ENCODE measurements at places on chromosomes 1 and 21. TPM values are rescaled to one million over a fixed set of nuclear protein-coding genes. Genes with fewer than 3 reads are reported as not detected.
A peak's percentile ranks its signal among the peaks of the same experiment; 100 is the strongest.

DMBX1 gene
- not detected for total RNA-seq

CLCA4 gene
- total RNA-seq, result not detected

CRYAA gene
- total RNA-seq, result not detected

RFX5 gene
- total RNA-seq, result 45.8 TPM

CTPS1 gene
- 21.7 TPM for total RNA-seq

CFAP57 gene
- total RNA-seq, result 0.17 TPM

EFNA1 gene
- total RNA-seq, result 178 TPM

YBX1 gene
- 478 TPM for total RNA-seq

THEM5 gene
- not detected for total RNA-seq

CACNA1S gene
- total RNA-seq, result 0.55 TPM

TMEM52 gene
- 1.5 TPM for total RNA-seq

PHTF1 gene
- total RNA-seq, result 18.9 TPM

KRTAP7-1 gene
- not detected for total RNA-seq

PDZK1IP1 gene
- 41.2 TPM for total RNA-seq

DNA sequence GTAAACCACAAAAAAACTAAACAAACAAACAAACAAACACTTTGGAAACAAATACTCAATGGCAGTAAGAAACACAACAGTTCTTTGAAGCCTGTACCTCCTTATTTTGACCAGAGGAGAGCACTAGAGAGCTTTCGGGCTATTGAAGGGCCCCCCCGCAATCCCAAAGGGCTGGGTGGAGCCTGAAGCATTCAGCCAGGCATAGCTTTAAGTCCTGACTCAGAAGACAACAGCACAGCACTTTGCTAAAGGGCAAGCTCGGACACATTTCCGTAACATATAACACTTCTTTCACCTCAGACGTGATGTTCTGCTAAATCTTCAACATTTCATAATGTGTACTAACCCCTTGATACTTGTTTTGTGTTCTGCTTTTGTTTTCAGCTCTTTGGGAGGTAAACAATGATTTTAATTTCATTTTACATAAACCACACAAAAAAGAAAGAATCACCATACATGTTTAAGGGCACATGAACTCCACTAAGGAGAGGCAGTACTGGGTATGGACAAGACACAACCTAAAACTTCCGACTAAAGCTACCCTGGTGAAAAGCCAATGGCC, 9.7 kb upstream of the SHCBP1L start:
- H3K4me1 ChIP-seq, result no peaks in the 10 kb centered on the region
- no peaks in the 10 kb centered on the region for H3K36me3 ChIP-seq
- H3K27me3 ChIP-seq, result no peaks in the 10 kb centered on the region
- H3K4me3 ChIP-seq, result peak overlapping the region; percentile 12
- no peak overlapping the region for H3K27ac ChIP-seq

DNA sequence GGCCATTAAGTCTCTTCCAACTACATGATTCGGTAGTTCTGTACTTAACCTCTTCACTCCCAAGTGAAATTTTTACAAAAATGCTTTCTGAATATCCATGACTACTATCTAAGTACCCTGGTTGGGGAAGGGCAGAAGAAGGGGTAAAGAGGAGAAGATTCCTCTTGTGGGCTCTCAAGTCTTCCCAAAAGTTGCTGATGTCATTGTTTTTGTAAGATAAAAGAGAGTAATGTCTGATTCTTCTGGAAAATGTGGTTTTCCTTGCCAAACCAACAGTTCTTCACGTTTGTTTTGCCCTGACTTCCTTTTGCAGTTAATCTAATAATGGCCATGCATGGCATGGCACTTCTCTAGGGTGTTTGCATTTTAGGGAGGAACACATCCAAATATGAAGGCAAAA, 34.7 kb upstream of the AK4 start:
- no peaks in the 10 kb centered on the region for H3K36me3 ChIP-seq
- DNase-seq, result no peak
- no peaks in the 10 kb centered on the region for H3K27me3 ChIP-seq

- no peak for DNase-seq
- H3K27ac ChIP-seq, result no peak overlapping the region
- H3K27me3 ChIP-seq, result no peaks in the 10 kb centered on the region
- H3K4me1 ChIP-seq, result peaks cover 13% of the 10 kb centered on the region
These were observed 65.6 kb downstream of the MDM4 start for GRCh38 chr1:204581759-204582158.

- H3K27ac ChIP-seq, result no peak overlapping the region
- no peak for DNase-seq
- no peaks in the 10 kb centered on the region for H3K27me3 ChIP-seq
These were observed 182.4 kb downstream of the DISC1 start for GRCh38 chr1:231808990-231809389.

GRCh38 chr1:62237361-62237760, 42.7 kb downstream of the L1TD1 start:
- H3K36me3 ChIP-seq, result no peaks in the 10 kb centered on the region
- H3K27me3 ChIP-seq, result no peaks in the 10 kb centered on the region
- no peaks in the 10 kb centered on the region for H3K4me1 ChIP-seq

- no peaks in the 10 kb centered on the region for H3K27me3 ChIP-seq
- H3K4me1 ChIP-seq, result peaks cover 91% of the 10 kb centered on the region
These were observed 34.4 kb downstream of the CAPZB start for GRCh38 chr1:19450811-19451515.

- no peak overlapping the region for H3K27ac ChIP-seq
- no peaks in the 10 kb centered on the region for H3K36me3 ChIP-seq
- H3K4me3 ChIP-seq, result no peak overlapping the region
- no peaks in the 10 kb centered on the region for H3K27me3 ChIP-seq
- DNase-seq, result no peak
- H3K4me1 ChIP-seq, result peaks cover 10% of the 10 kb centered on the region
These were observed 12.7 kb upstream of the IFNGR2 start for GRCh38 chr21:33390479-33390878.

DNA sequence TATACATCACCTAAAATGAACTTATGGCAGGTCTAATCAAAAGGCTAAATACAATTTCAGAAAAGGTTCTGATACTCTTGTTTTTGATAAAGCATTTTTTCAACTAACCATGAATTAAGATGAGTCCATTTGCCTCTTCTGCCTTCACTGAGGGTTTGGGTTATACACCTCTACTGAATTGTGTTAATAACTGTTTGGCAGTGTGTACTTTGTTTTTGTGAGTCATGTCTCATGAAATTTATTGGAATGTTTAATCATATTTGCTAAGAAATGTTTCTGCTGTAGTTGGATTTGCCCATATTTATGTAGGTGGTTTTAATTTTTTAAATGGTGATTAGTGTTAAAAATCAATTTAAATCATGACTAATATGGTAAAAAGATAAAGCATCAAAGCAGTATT, 190.5 kb downstream of the HS2ST1 start:
- no peak overlapping the region for H3K4me3 ChIP-seq
- no peaks in the 10 kb centered on the region for H3K4me1 ChIP-seq
- no peak overlapping the region for H3K27ac ChIP-seq
- no peaks in the 10 kb centered on the region for H3K27me3 ChIP-seq
- no peak for DNase-seq
- H3K36me3 ChIP-seq, result no peaks in the 10 kb centered on the region

DNA sequence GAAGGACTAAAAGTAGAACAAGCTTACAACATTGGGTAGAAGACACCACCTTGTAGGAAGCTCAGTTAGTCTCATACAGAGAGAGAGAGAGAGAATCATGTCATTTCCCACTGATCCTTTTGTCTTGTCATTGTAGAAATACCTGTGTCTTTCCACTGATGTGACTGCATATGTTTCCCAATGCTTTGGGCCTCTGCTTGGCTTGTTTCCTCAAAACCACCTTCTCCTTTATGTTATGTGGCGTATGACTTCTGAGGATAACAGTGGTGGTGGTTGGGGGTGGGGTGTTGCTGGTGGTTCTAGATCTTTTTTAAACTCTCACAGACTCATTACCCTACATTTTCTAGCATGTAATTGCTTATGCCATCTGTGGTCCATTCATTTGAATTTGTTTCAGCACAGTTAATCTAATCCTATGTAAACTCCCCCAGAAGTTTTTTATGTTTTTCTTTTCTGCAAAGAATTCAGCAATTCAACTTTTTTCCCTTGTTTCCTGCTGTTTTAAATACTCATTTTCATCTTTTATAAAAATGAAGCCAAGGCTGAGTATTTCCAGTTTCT, 9.3 kb downstream of the RGL1 start:
- H3K36me3 ChIP-seq, result no peaks in the 10 kb centered on the region
- H3K4me1 ChIP-seq, result peaks cover 69% of the 10 kb centered on the region
- no peak overlapping the region for H3K27ac ChIP-seq
- H3K4me3 ChIP-seq, result no peak overlapping the region
- no peaks in the 10 kb centered on the region for H3K27me3 ChIP-seq
- no peak for DNase-seq

- H3K4me1 ChIP-seq, result no peaks in the 10 kb centered on the region
- H3K36me3 ChIP-seq, result no peaks in the 10 kb centered on the region
- DNase-seq, result no peak
- H3K27me3 ChIP-seq, result no peaks in the 10 kb centered on the region
- H3K27ac ChIP-seq, result no peak overlapping the region
- H3K4me3 ChIP-seq, result no peak overlapping the region
These were observed 132.2 kb downstream of the TIAM1 start for GRCh38 chr21:31211836-31212235.

GRCh38 chr1:24966724-24967346, 36.8 kb upstream of the RUNX3 start:
- H3K27me3 ChIP-seq, result no peaks in the 10 kb centered on the region
- H3K36me3 ChIP-seq, result no peaks in the 10 kb centered on the region
- DNase-seq, result no peak
- H3K4me3 ChIP-seq, result no peak overlapping the region

- no peak for DNase-seq
- no peak overlapping the region for H3K4me3 ChIP-seq
- no peak overlapping the region for H3K27ac ChIP-seq
- H3K36me3 ChIP-seq, result no peaks in the 10 kb centered on the region
These were observed 20.9 kb upstream of the SRRM1 start for GRCh38 chr1:24622218-24622617.

DNA sequence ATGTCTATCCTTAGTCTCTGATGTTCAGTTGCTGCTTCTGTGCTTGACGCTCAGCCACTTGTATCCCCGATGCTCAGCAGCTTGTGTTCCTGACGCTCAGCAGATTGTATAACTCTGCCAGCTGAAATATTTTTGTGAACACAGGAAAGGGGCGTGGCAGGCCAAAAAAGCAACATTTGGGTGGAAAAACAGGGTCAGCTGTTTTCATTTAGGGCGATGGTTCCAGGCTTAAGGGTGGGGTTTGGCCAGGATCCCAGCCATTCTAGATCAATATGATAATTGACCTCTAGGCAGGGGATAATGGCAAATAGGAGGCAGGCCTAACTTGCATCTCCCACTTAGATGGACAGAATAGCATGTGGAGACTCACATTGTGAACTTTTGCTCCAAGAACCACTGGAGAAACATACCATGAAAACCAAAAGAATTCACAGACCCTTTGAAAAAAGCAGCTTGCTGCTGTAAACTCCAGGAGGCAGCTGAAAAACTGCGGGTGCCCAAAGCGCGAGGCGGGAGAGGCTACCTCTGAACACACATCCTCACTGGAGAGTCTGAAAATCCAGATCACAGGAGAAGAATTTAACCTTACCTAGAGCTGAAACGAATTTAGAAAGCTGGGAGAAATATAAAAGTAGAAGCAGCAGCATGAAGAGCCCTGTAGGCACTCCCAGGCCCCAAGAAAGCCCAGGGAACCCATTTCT, 58.3 kb downstream of the ZNF648 start:
- H3K36me3 ChIP-seq, result no peaks in the 10 kb centered on the region
- H3K27me3 ChIP-seq, result no peaks in the 10 kb centered on the region
- H3K4me3 ChIP-seq, result no peak overlapping the region
- peak overlapping the region; percentile 24 for H3K27ac ChIP-seq

GRCh38 chr1:177183836-177184235, 13.1 kb downstream of the BRINP2 start:
- H3K27me3 ChIP-seq, result peaks cover 10% of the 10 kb centered on the region
- H3K27ac ChIP-seq, result no peak overlapping the region
- H3K36me3 ChIP-seq, result no peaks in the 10 kb centered on the region

- no peaks in the 10 kb centered on the region for H3K27me3 ChIP-seq
- H3K36me3 ChIP-seq, result no peaks in the 10 kb centered on the region
- H3K4me3 ChIP-seq, result no peak overlapping the region
- no peak for DNase-seq
- H3K4me1 ChIP-seq, result no peaks in the 10 kb centered on the region
These were observed 8.0 kb upstream of the ANGPTL3 start for GRCh38 chr1:62589321-62589720.

GRCh38 chr1:170495006-170495405, 37.0 kb upstream of the GORAB start:
- H3K27ac ChIP-seq, result no peak overlapping the region
- no peak overlapping the region for H3K4me3 ChIP-seq
- no peak for DNase-seq
- H3K27me3 ChIP-seq, result no peaks in the 10 kb centered on the region
- no peaks in the 10 kb centered on the region for H3K36me3 ChIP-seq
- H3K4me1 ChIP-seq, result peaks cover 4% of the 10 kb centered on the region

DNA sequence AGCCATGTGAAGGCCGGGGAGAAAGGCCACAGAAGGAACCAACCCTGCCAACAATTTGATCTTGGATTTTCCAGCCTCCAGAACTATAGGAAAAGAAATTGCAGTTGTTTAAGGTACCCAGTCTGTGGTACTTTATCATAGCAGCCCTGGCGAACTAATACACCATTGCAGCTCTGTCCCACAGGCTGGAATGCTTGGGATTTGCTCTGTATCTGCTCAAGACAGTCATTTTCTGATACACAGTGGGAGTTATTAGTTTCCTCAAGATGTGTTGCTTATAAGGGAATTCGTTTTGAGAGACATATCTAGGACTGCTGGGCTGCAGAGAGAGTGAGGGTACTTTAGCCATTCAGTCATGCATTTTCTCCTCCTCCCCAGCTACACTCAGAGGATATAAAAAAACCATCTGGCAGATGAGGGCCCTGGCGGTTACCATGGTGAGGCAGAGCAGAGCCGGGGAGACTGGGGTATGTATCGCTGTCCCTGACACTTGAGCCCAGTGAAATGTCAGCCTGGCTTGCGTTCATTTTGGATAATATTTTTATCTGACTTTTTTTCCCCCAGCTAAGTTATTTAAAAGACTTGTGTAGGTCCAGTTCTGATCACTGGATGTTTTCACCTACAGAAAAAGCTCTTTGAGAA, 104.6 kb downstream of the DIRAS3 start:
- no peaks in the 10 kb centered on the region for H3K36me3 ChIP-seq
- no peak overlapping the region for H3K4me3 ChIP-seq
- no peaks in the 10 kb centered on the region for H3K27me3 ChIP-seq

GRCh38 chr21:17467392-17467791, 45.5 kb upstream of the CXADR start:
- no peak overlapping the region for H3K4me3 ChIP-seq
- no peaks in the 10 kb centered on the region for H3K4me1 ChIP-seq
- no peak overlapping the region for H3K27ac ChIP-seq

DNA sequence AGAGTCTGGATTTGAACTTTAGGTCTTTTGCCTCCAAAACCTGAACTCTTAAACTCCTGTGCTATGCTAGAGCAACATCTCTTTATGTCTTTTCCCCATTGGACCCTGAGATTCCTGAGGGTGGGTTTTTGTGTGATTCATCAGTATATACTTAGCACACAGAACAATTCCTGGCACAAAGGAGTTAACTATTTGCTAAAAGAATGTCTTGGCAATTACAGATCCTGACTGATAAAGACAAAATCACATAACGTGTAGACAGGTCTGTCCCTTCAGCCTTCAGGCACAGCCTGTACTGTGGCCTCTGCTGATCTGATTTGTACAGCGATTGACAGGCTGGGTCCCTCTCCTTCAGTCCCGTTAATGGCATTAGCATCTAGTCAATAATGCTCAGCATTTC, 162.4 kb upstream of the BEND5 start:
- DNase-seq, result no peak
- H3K36me3 ChIP-seq, result no peaks in the 10 kb centered on the region
- H3K27ac ChIP-seq, result no peak overlapping the region
- no peak overlapping the region for H3K4me3 ChIP-seq
- H3K4me1 ChIP-seq, result no peaks in the 10 kb centered on the region

Measured in upper lobe of right lung (tissue), 1 donor.